ENCODE measurements at places on chromosomes 3 and 15.

DNA sequence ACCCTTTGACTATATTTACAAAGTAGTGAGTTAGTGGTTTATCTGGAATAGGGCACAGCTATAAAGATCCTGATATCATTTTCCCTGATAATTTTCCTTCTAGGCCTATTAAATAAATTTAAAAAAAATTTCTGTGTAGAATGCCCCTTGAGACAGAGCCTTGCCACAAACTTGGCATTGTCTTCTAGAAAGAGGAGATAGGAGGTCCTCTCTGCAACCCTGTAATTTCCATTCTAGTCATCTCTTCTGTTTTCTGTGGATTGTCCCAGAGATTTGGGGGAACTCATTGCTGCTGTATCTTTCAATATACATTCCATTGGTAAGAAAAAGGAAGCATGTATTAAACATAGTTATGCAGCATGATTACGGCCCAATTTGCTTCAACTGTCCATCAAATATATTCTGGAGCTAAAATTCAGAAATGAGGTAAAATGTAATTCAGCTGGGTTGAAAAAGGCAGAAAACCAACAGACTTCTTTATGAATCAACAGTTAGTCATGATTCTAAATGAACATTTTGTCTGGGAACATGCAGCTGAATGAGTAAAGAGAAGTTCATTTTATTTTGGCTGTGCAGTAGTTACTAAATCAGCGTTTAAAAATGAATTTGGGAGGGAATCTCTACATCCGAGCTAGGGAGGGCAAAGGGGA, 401.1 kb downstream of the NAALADL2 start:
- no peak for DNase-seq

- DNase-seq: no peak
These were observed 36.4 kb upstream of the ABHD2 start for GRCh38 chr15:89051875-89052274.

- DNase-seq: no peak
These were observed 15.5 kb downstream of the ZDHHC3 start for GRCh38 chr3:44960387-44961026.

DNA sequence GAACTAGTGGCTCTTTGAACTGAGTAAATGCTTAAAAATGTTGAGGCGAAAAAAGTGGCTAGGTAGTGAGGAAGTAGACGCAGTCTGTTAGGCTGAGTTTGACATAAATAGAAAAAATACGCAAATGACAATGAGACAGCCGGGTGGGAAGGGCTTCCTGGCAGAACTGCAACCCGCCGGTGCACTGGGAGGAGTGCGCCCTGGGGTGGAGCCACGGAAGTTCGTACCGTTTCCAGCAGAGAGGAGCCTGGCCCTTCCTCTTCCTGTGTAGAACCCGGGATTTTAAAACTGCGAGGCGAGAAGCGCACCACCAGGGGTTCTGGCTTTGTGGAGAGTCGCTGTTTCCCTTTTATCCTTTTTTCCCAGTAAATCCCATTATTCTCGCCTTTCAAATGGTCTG, 602.6 kb downstream of the PYDC2 start:
- no peak for DNase-seq

DNA sequence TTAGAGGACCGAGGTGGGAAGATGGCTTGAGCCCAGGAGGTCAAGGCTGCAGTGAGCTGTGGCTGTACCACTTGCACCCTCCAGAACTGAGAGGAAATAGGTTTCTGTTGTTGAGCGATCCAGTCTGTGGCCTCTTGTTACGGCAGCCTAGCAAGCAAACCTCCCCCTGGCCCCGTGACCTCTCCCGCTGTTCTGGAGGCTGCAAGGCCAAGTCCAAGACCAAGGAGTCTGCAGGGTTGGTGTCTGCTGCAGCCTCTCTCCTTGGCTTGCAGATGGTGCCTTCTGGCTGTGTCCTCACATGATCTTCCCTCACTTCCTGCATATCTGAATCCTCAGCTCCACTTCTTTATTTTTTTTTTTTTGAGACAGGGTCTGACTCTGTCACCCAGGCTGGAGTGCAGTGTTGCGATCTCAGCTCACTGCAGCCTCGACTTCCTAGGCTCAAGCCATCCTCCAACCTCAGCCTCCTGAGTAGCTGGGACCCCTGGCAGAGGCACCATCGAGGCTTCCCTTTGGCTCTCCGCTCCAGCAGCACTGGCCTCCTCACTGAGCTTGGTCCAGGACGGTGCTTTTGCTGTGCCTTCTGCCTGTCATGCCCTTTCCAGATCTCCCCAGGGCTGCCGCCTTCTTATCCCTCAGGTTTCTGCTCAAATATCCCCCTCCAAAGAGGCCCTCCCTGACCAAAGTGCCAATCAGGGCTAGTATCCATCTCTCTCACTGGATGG, 18.0 kb upstream of the PLXND1 start:
- DNase-seq: no peak

DNA sequence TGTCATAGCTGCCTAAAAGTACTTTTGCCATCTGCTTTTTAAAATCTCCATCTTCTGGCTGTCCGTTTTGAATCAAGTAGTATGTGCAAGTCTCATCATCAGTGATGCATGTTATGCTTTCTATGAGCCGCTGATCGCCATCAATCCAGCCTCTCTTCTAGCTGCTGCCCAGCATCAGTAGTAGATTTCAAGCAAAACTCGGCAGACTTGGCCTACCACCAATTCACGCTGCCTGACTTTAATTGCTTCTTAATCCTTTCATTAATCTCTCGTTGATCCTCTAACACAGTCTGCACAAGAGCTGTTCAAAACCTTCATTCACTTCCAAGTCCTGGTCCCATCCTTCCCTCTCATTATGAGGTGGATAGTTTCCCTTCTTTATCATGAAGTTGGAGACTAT, 104.9 kb downstream of the NSUN3 start:
- DNase-seq: no peak

GRCh38 chr15:89419370-89419984, 76.9 kb downstream of the RHCG start:
- no peak for DNase-seq

GRCh38 chr15:60649845-60650548, 171.1 kb upstream of the ICE2 start:
- peak; percentile 29 for DNase-seq

GRCh38 chr3:112855883-112856282, 9.2 kb upstream of the CD200R1L start:
- no peak for DNase-seq

GRCh38 chr15:26504009-26504408, 268.9 kb downstream of the GABRB3 start:
- no peak for DNase-seq

DNA sequence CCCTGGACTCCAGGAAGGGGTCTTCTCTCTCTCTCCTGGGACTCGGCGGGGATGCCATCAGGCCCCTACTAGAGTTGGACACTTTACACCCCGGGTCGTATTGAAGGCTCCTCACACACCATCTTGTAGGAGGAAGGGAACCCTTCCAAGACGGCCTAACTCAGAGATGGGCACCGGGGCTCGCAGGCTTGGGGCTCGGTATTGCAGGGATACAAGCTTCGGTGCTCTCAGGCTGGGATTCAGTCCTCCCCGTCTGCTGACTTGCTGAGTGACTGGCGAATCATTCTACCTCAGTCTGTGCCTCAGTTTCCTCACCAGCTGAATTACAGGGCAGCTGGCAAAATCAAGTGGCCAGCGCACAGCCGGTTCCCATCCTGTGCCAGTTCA, 419 bp upstream of the CALML4 start:
- no peak for DNase-seq

GRCh38 chr15:66749841-66750575, 48.0 kb downstream of the SMAD6 start:
- DNase-seq: no peak

DNA sequence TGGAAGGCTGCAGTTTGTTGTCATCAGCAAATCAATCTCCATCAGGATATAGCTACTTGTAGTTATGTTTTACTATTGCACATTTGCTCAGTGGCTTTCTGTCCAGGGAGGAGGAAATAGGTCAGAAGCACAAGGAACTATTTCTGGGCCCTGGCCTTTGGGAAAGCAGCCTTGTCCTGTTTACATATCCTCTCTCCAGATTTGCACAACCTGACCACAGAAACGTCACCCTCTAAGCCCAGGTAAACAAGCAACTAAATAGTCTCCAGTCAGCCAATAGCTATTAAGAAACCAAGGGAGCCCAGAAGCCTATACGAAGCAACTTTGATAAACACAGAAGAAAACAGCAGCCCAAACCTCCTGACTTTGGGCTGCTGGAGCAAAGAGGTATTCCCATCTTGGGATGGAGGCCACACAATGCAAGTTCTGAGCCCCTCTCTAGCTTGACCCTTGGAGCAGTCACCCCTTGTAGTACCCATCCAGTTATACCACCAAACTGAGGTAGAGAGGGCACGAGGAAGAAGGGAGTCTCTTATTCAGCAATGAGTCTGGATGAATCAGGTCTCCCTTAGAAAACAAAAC, 2.3 kb upstream of the FEM1B start:
- no peak for DNase-seq

Measured in activated CD4-positive, alpha-beta T cell treated with anti-CD3 and anti-CD28 coated beads, Interleukin-2, amount 50 U/mL, for 4 hours (primary cell).